Amniotic stem cell (primary cell): ENCODE measurements at places on chromosomes 5 and 9.

GRCh38 chr9:94758880-94759279, 32.4 kb downstream of the AOPEP start:
- no peak for DNase-seq

DNA sequence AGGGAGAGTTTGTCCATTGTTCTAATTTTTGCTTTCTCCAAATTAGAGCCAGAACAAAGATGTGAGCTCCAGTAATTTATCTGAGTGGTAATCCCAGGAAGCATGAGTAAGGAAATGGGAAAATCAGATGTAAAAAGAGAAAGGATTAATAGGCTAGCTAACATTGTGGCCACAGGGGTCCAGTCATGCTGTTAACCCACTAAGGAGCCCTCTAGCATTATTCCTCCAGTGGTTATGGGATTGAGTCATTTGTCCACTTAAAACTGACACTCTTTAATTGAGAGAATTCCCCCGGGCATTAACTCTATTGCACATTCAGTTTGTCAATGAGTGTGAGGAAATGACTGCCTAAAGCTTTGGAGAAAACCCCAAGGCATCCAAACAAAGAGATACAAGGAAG, 700.3 kb upstream of the TYRP1 start:
- no peak for DNase-seq

- DNase-seq, result no peak
Measured at GRCh38 chr9:87699835-87700234, 26.1 kb upstream of the CTSL start.

DNA sequence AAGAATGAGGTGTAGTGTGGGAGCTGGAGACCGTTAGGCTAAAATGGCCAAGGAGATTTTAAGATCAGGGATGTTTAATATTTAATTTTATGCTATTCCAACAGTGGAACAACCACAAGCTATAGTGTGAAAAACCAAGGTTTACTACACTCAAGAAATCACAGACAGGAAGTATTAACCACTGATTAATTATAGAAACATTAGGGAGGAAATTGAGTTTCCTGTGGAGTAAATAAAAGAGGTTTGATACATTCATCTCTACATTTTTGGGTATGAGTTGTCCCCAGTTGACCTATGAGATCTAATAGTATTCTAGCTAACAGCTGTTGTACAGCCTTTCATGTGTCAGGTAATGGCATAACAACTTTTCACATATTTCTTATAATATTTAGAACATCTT, 103.7 kb upstream of the MPDZ start:
- no peak for DNase-seq

GRCh38 chr5:132828846-132829494, 1.5 kb downstream of the SHROOM1 start:
- no peak for DNase-seq

DNA sequence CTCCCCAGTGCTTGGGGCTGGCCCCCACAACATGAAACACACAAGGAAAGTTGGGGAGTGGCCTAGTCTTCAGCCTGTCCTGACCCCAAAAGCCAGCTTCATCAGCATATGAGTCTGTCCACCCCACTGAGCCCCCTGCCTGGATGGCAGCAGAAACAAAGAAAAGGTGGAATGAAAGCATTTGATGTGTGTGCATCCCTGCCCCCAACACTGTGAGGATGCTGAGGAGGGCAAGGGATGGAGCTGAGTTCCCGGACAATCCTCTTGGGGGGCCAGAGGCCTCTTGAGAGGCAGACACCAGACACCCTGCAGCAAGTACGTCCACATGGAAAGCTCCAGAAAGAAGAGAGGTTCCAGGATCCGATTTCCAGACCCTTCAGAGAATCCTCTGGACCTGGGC, 113.5 kb upstream of the PPP1R26 start:
- no peak for DNase-seq

DNA sequence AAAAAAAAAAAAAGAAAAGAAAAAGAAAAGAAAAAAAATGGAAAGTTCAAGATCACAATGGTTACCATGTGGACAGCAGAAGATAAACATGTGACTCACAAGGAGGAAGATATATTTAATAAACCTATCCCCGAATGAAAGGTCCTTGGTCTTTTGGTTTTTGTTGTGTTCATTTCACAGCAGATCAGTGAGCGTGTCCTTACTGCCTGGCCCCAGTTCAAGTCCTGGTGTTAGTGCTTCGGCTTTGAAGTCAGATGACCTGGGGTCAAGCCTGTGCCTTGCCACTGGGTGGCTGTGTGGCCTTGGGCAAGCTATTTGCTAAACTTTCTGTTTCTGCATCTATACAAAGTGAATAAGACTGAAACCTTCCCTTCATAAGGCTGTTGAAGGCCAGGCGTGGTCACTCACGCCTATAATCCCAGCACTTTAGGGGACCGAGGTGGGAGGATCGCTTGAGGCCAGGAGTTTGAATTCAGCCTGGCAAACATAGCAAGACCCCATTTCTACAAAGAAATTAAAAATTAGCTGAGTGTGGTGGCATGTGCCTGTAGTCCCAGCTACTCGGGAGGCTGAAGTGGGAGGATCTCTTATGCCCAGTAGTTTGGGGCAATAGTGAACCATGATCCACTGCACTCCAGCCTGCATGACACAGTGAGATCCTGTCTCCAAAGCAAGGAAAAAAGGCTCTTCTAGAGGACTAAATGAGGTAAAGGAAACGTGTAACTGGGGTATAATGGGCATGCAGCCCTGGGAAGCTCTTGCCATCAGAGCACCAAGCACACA, 94.5 kb upstream of the SPATA31D4 start:
- DNase-seq, result no peak

GRCh38 chr9:120904061-120904977, 22.3 kb downstream of the TRAF1 start:
- DNase-seq, result no peak

GRCh38 chr5:137836997-137837396, 30.7 kb upstream of the MYOT start:
- DNase-seq, result no peak

DNA sequence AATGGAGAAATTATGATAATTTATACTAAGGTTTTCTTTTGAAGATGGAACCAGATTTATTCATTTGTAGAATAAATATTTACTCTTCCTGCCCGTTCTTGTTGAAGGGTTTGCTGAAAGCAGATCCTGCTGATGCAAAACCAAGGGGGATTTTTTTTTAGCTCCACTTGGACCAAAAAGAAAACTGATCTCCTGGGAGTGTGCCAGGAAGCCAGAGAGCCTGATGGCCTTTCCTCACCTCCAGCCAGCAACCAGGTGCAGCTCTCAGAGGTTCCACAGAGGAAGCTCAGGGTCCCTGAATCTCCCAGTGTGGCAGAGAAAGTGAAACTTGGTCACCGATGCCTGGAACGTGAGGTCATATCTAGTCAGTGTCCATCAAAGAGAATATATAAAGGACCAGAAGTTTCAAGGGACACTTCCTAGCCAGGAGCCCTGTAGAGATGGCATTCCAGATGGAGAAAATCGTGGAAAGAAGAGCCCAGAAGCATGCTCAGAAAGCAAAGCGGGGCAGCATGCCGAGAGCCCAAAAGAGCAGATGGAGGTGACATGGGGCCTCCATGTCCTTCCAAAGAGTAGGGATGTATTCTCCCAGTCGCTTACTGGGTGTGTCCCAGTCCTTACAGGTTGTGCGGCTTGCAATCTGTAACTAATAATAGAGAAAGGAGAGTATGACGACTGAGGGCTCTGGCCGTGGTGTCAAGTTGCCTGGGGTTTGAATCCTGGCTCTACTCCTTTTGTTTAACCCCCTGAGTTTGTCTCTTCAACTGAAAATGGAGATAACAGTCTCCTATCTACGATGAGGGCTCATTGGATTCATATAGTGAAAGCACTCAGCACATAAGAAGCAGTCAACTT, 12.2 kb downstream of the AFAP1L1 start:
- no peak for DNase-seq

- DNase-seq, result no peak
Measured at GRCh38 chr5:33073881-33074327, 362.8 kb downstream of the NPR3 start.
